ENCODE measurements at places on chromosomes 16 and 17.

DNA sequence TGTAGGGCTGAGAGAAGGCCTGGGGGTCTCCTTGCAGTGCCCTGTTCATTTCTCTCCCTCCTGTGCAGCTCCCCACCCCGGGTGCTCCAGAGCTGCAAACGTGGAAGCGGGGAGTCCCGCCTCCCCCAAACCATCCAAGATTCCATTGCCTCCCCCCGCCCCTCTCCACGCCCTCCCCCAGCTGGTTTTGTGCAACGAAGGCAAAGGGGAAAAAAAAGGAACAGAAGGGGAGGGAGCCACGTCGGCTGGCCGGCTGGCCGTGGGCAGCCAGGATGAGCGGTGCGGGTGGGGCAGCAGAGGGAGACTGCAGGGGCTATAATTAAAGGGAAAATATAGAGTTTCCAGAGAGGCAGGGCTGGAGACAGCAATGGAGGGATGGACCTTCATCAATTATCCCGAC lies 1.7 kb upstream of the COL1A1 start:
- DNase-seq, result no peak

GRCh38 chr16:1152651-1153259 lies at the start of gene CACNA1H:
CACNA1H (plus strand) TSS chr16:1153106; CDS start chr16:1153738, 632 bp downstream.
- no peak for DNase-seq

GRCh38 chr16:11079652-11080187 lies 135.4 kb downstream of the CLEC16A start:
- DNase-seq, result no peak

- no peak for DNase-seq
Observed at GRCh38 chr16:9249534-9249933, 158.1 kb downstream of the HAPSTR1 start.

DNA sequence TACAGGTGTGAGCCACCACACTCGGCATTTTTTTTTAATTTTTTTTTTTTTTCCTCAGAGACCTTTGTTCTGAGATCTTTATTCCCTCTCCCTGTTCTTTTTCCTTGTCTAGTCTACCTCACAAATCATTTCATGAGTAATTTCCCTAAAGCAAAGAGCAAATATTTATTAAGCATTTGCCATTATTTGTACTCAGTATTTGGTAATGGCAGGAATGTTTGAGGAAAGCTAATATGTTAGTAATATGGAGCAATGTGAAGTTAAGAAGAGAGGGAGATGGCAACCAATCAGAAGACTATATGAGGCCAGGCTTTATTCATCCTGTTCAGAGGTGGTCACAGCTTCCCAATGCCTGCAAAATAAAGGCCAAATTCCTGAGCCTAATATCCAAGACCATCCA lies 13.3 kb downstream of the CENPV start:
- DNase-seq, result no peak

DNA sequence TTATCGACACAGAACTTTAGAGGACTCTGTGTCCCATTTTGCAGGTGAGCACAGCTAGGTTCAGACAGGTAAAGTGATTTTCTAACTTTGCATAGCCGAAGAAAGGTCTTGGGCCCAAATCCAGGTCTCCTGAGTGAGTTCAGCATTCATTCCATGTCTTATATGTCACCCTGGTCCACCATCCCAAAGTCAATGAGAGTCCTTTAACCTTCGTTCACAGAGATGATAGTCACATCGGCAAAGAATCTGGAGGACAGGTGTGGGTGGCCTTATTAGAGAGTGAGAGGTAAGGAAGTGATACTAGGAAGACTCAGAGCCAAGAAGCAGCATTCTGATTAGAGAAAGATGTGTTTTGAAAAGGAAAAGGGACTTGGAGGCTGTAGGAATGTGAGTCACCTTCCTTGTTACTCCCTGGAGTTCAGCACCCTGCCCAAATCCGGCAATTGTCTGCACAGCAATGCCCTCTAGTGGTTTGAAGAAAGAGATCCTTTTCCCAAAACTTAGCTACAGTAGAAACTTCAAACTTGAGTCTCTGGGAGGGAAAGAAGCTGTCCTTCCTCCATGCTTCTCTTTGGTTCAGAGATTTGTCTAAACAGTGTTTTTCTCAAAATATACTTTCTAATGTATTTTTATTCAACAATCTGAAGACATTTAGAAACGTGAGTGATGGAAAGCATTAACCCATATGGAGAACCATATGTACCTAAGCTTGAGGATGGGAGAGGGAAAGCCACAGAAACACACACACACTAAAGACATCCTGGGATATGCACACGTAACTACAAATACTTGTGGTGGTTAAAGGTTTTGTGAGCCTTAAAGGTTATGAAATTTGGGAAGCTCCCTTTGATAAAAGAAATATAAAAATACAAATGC lies 96.4 kb upstream of the SHISA6 start:
- no peak for DNase-seq

GRCh38 chr16:3771513-3771912 lies 54.2 kb upstream of the TRAP1 start:
- DNase-seq, result no peak

DNA sequence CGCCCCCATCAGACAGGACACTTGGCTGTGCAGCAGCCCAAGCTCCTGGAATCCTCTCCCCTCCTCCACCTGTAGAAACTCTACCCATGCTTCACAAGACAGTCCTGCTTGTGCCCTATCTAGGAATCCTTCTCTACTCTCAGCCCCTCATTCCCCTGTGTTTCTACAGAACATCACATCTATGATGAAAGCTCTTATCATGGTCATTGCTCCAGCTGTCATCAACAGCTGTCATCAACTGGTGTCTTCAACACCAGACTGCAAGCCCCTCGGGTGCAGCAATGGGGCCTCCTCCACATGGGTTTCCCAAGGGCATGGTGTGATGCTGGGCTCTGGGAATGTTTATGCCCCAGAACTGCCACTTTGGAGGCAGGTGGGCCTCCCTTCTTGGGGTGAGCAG lies 21.1 kb upstream of the CDRT4 start:
- no peak for DNase-seq
